Stimulated activated CD4-positive, alpha-beta T cell treated with anti-CD3 and anti-CD28 coated beads, Interleukin-15, amount 100 ng/mL, for 24 hours (primary cell): ENCODE measurements at places on chromosomes 3 and 15.

DNA sequence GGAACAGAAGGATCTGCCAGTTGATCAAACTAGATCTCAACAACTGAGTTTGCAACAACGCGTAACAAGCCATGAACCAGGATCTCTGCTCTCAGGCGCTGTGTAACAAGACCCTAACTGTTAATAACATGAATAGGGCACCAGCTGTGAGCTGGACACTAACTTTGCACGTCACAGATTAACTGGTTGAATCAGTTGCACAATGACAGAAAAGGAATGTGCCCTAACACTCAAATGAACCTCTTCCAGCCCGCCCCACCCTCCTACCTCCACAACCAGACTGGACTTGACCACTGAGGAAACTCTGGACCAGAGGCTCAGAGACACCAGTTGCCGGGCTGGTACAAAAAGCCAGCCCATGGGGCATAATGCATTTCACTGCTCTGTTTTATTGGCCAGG is 34.3 kb downstream of the MCF2L2 start:
- DNase-seq = no peak

DNA sequence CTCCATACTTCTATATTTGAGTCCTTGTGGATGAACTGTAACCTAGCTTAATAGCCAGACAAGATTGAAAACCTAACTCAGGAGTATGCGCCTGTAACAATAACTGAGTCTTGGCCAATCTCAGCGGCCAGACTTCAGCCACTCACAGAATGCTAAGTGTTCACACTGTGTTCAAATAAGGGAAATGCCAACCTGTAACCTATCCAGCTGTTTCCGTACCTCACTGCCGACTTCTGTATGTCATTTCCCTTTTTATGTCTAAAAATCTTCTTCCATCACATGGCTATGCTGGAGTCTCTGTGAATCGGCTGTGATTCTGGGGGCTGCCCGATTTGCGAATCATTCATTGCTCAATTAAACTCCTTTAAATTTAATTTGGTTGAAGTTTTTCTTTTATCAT is 169.2 kb downstream of the NFKBIZ start:
- no peak for DNase-seq

GRCh38 chr15:80604583-80605575 is 90.2 kb upstream of the ABHD17C start:
- no peak for DNase-seq

DNA sequence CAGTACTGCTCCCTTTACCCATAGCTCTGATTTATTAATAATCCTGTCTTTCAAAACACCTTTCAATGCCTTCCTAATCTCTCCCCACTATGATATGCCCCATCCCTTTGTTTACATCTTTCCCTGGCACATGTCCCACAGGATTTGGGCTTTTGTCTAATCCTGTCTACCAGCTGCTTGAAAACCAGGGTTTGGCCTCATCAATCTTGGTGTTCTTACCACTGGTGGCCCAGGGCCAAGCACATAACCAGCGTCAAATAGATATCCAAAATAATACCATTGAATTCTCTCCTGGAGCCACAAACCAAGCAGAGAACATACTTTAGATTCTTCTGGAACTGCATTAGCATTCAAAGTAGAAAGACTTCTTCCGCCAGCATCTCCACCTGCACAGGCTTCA is 104.8 kb upstream of the PPP2R3A start:
- DNase-seq = no peak

- DNase-seq = no peak
Measured at GRCh38 chr3:194658477-194659242, 13.3 kb downstream of the LSG1 start.

DNA sequence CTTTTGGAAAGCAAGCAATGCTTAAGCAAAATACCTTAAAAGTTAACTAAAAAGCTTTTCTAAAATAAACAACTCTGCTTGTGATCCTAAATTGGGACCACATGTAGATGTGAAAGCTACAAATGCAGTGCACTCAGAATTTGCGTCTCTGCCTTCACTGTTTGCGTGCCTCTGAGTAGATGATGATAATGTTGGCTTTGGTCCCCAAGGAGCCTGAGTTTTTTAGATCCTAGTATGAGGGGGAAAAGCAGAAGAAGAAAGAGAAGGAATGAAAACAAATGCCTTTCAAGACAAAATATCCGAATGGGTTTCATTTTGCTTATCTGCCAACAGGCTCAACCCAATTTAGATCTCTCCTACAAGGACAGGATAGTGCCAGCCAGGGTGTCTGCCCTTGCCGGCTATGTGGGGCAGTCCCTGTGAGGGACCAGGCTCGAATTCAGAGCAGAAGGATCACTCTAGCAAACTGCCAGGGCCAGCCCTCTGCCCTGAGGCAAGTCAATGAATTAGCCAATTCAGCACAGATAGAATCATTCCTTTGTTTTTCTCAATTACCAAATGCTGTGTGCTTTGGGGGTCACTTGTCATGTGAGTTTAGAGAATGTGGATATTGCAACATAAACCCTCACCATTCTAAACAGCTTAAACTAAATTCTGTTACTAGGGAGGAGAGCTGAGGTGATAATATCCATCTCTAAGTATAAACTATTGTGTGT is 28.5 kb downstream of the SCG5 start:
- no peak for DNase-seq

- no peak for DNase-seq
Measured at GRCh38 chr3:126031981-126032471, 51.9 kb downstream of the SLC41A3 start.

DNA sequence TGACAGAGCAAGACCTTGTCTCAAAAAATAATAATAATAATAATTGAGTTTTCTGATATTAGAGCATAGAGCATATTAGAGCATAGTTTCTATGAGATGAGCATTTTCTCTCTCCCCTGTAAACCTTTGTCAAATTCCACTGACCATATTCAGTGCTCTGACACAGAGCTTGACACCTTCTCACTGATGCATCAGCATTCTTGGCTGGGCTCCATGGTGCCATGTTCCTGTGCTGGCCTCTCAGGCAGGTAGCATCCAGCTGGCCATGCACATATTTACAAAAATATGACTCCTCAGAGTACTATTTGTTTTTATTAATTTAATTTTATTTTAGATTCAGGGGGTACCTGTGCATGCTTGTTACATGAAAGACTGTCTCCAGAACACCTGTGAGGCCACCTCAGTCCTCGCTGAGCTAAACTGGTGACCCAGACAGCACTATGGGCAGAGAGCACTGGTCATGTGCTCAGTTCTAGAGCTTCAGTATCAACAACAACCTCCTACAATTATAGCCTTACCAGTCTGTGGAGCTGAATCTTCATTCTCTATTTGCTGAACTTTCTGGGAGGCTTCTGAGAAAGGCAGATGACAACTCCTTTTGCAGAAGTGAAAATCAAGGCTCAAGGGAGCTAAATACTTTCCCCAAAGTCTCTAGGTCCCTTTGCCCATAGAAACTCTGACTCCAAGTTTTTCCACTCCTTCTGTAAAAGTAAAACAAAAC is 21.6 kb upstream of the SLC28A2 start:
- DNase-seq = no peak

DNA sequence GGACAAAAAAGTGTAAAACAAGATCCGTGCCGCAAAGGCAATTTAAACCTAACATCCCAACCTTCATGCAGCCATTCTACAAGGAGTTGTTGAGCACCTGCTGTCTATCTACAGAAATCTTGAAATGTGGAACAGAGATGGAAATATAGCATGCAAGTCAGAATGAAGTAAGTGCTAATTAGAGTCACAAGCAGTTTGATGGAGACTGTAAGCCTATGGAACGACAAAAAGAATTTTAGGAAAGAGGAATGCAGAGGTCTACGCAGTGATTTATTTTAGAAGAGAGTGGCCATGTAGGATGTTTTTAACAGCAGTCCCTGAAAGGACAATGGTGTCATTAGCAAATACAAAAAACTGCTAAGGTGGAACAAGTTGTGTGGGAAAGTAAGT is 851 bp upstream of the DCBLD2 start:
- no peak for DNase-seq

GRCh38 chr3:61829722-61830350 is 268.5 kb downstream of the PTPRG start:
- DNase-seq = no peak

GRCh38 chr3:57951066-57951882 is 56.9 kb upstream of the FLNB start:
- DNase-seq = no peak

DNA sequence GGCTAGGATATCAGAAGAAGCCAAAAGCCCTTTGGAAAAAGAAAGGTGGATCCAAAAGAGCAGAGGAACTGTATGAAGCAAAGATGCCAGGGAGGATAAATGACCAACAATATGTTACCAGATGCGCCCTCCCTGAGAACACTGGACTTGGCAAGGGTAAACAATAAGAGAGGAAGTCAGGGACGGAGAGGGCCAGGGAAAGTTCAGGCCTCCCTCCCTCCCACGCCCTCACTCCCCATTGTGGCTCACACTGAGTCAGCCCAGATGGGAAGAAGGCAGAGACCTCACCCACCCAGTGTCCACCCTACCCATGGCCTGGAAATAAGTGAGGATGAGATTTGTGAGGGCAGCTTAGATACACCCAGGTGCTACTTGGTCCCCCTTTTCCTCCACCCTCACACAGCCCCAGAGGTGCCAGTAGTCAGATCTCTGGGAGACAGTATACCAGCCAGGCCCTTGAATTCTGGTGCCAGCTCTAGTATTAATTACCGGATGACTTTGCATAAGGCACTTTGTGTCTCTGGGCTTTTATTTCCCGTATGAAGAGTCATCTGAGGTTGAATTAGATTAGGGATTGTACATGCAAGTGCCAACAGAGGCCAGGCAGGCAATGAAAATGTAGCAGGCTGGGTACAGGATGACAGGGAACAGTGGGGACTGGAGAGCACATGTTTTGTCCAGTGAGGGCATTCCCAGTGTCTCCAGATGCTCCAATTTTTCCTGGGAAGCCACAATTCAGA is 35.1 kb upstream of the FRMD4B start:
- no peak for DNase-seq

- no peak for DNase-seq
Measured at GRCh38 chr3:161821591-161821990, 325.0 kb downstream of the OTOL1 start.

DNA sequence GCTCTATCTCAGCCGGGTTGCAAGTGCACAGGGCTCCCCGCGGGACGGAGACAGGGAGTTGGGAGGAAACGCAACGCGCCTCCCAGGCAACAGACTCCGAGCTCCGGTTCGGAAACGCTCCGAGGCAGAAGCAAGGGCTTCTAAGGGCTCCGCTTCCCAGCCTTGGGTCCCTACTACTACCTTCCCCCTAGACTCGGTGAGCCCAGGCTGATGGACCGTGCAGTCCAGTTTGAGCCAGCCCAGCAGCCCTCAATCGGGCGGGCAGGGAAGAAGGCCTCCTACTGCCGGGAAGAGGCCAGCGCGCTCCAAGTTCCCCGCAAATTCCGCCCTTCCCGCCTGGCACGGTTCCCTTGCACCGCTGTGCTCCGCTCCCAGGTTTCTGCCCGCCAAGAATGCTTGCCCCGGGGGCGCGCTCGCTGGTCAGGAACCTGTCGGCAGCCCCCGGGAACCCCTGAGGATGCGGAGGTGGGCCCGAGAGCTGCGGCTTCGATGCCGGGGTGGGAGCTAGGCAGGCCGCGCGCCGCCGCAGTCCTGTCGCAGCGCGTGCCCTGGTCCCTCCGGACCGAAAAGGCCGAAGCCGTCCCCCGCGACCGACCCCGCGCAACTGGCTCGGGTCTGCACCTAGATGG is 728 bp downstream of the TRANK1 start:
- peak; percentile 60 for DNase-seq

GRCh38 chr3:31840252-31840651 is 140.8 kb downstream of the OSBPL10 start:
- DNase-seq = no peak

DNA sequence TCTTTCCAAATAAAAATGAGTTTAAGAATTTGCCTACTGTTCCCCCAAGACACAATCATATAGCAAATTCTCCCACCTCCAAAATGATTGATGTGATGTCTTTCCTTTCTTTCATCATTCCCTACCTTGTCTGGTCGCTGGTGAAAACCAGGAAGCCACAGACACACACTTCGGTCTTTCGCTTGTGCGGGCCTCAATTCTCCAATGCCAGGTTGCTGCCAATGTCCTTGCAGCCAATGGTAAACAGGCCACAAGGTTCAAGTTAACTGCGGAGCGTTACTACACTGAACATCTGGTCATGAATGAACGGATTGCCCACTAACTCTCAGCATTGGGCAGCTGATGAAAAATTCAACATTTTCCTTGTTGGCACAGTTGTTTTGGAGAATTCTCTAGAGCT is 192.2 kb downstream of the FOXP1 start:
- DNase-seq = peak; percentile 23

DNA sequence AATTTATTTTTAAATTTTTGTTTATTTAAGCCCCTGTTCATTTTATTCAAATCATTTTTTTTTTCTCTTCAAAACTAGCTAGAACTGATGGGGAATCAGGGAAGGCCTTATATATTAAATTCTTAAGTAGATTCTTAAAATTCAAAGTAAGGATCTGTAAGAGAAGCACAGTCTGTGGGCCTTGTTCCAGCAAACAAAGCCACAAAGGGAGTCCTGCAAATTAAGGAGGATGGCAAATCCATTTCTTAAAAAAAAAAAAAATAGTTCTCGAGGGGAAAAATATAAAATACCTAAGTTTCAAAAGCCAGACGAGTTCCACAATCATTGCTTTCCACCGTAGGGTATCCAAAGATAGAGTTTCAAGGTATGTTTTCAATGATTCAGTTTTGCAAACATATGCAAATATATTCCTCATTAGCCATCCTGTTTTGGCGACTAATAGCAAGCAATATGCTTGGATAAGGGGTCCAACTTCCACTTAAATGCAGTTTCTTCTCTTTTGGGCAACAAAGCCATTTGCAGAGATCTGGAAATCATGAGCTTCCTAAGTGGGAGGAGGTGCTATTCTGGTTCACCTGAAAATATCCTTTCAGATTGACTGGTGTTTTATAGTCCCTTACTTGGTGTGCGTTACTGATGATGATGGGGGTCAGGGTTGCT is 46.8 kb downstream of the CDIN1 start:
- DNase-seq = no peak

DNA sequence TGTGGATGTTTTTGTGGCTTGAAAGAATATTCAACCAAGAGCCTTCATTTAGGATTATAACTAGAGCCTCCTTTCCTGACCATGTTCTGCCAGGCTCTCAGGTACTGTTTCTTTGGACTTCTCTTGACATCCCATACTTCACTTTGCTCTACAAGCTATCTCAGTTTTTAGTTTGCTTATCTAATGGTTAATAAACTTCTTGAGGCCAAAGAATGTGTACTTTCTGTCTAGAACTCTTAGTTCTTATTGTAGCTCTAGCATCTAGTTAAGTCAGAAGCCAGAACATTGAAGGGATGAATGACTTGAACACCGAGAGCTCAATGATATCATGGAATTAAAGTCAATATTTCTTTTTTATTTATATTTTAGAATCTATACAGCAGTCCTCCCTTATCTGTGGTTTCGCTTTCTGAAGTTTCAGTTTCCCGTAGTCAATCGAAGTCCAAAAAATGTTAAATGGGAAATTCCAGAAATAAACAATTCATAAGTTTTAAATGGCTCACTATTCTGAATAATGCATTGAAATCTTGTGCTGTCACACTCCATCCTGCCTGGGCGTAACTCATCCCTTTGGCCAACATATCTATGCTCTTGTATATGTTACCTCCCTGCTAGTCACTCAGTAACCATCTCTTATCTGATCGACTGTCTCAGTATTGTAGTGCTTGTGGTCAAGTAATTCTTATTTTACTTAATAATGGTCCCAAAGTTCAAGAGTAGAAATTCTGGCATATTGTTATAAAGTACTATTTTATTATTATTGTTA is 368.6 kb upstream of the RBMS3 start:
- no peak for DNase-seq
